ENCODE measurements at places on chromosomes 2 and 18.
A peak's percentile ranks its signal among the peaks of the same experiment; 100 is the strongest.

DNA sequence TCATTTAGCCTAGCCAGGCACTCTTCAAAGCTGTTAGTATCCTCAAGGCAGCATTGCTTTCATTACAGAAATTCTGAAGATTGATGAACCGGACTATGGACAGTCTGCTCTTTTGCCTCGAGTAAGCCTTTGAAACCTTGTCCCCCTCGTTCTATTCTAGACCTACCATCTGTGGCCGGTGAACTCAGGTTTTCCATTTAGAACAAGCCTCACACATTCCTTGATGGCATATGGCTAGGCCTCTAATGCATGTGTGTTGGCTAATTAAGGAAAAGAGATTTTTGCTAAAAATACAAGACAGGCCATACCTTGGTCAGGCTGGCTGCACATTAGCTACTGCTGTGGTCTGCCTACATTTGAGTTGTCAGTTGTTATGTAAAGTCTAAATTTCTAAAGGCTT is 111.8 kb downstream of the CERS6 start:
- no peak for DNase-seq
- no peak overlapping the region for H3K4me3 ChIP-seq
- H3K27ac ChIP-seq, result no peak overlapping the region
- H3K36me3 ChIP-seq, result no peaks in the 10 kb centered on the region

- no peak for DNase-seq
- H3K36me3 ChIP-seq, result no peaks in the 10 kb centered on the region
- peaks cover 5% of the 10 kb centered on the region for H3K4me1 ChIP-seq
- H3K27me3 ChIP-seq, result no peaks in the 10 kb centered on the region
- H3K27ac ChIP-seq, result no peak overlapping the region
Measured at GRCh38 chr2:180677930-180678624, 302.3 kb upstream of the UBE2E3 start.

GRCh38 chr2:2232167-2232566 is 98.9 kb downstream of the MYT1L start:
- no peak overlapping the region for H3K27ac ChIP-seq
- H3K4me1 ChIP-seq, result no peaks in the 10 kb centered on the region

DNA sequence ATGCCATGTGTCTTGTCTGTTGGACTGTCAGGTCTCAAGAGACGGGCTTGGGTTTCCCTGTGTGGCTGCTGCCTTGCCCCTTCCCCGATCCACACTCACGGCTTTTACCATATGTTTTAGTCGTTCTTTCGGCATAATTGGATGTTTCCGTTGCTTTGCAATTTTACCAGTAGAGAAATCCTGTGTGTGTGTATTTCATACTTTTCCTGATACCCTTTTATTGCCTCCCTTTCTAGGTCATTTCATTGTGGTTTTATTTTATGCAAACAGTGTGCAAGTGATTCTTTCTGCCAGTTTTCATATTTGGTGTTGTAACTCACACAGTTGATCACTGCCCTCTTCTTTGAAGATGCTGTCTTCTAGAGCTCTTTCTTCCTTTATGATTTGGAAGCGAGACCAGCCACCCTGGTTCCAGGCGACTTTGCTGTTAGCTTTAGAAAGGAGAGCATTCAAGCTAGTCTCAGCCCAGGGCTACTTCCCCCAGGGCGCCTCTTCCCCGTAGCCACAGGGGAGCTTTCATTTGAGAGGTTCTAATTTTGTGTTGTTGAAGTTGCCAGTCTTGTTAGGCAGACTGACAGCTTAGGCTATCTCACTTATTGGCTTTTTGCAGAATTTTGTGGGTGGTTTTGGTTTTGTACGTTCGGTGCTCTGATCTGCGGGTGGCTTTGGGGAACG is 17.0 kb downstream of the SH3BP4 start:
- no peak overlapping the region for H3K27ac ChIP-seq
- no peaks in the 10 kb centered on the region for H3K27me3 ChIP-seq
- no peak for DNase-seq
- peaks cover 3% of the 10 kb centered on the region for H3K4me1 ChIP-seq
- H3K4me3 ChIP-seq, result no peak overlapping the region

DNA sequence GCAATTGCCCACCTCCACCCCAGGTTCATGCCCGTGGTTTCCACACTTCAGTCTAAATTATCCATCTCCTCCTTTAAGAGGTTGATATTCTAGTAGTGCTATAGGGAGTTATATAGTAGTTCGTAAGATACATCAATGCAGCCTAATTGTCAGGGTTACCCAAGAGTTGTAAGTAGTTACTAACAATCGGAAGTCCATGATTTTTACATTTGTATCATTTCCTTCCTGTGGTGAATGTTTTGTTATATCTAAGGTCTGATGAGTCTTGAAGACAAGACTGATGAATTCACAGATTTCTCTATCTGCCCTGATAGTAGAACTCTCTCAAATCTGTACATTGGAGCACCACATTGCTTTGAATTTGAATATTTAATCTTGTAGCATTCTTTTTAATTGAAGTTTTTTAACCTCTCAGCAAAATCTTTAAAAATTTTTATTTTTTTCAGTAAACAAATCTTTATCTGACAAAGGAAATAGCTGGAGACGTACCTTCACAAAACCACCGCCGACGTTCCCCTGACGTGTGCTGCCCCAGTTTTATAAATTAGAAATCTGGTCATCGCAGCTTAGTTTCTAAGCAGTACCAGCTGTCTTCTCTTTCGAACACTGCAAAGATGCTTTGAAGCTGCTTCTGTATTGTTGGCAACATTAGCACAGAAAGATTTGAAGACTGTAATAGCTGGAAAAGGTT is 264.5 kb downstream of the SOCS6 start:
- H3K27ac ChIP-seq, result no peak overlapping the region
- H3K4me1 ChIP-seq, result no peaks in the 10 kb centered on the region
- no peaks in the 10 kb centered on the region for H3K27me3 ChIP-seq
- no peak for DNase-seq
- H3K4me3 ChIP-seq, result no peak overlapping the region

DNA sequence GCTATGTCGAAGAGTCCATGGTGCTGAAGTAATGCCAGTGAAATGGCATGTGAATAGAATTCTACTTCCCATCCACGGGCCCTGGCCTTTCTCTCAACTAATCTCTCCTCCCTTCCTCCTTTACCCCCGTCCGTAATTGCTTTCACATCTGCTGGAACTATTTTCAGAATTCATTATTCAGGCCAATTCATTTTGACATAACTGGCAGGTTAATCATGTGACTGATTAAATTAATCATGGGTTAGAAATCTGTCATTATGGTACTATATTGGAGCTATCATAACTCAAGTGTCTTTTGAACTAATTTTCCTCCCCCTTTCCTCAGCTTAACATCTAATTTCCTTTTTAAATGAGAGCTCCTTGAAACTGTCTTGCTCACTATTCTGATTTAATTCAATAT is 66.9 kb downstream of the ZDBF2 start:
- no peaks in the 10 kb centered on the region for H3K36me3 ChIP-seq
- H3K4me3 ChIP-seq, result no peak overlapping the region
- DNase-seq, result no peak
- H3K4me1 ChIP-seq, result no peaks in the 10 kb centered on the region
- H3K27ac ChIP-seq, result no peak overlapping the region
- no peaks in the 10 kb centered on the region for H3K27me3 ChIP-seq

GRCh38 chr2:60528281-60529020 is 25.0 kb downstream of the BCL11A start:
- no peak overlapping the region for H3K27ac ChIP-seq
- H3K36me3 ChIP-seq, result no peaks in the 10 kb centered on the region
- no peak for DNase-seq
- H3K4me3 ChIP-seq, result no peak overlapping the region
- H3K4me1 ChIP-seq, result peaks cover 15% of the 10 kb centered on the region
- no peaks in the 10 kb centered on the region for H3K27me3 ChIP-seq

DNA sequence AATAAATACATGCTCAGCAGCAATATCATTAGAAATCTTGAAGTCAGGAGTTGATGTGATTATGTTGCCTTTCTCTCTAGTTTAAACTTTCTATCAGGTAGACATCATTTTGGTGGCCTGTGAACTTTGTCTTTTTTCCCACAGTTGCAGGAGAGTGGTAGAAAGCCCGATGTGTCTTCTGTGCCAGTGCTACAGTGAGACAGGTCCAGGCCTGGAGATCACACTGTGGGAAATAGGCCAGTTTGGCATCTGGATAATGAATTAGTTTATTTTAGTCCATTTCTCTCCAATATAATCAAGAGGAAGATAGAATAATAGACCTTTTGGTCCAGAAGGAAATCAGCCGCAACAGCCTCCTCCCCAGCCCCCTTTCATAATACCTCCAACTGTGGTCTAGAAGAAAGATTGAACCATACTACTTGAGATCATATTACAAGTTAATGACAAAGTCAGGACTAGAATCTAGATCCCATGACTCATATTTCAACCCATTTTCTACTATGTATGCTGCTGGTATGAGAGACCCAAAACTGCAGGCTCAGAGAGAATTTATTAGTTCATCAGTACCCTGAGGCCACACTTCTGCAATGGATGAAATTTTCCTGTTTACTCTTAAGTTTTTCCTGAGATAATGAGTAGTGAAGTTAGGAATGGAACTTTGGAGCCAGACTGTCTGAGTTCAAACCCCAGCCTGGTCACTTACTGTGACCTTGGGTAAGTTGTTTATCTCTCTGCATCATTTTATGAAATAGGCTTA is 20.6 kb downstream of the KCMF1 start:
- no peaks in the 10 kb centered on the region for H3K36me3 ChIP-seq
- H3K27me3 ChIP-seq, result no peaks in the 10 kb centered on the region
- H3K27ac ChIP-seq, result no peak overlapping the region
- no peak for DNase-seq

- H3K27me3 ChIP-seq, result no peaks in the 10 kb centered on the region
- DNase-seq, result no peak
- H3K27ac ChIP-seq, result no peak overlapping the region
- peaks cover 60% of the 10 kb centered on the region for H3K4me1 ChIP-seq
- H3K36me3 ChIP-seq, result no peaks in the 10 kb centered on the region
- H3K4me3 ChIP-seq, result no peak overlapping the region
Measured at GRCh38 chr2:98705333-98705617, 25.7 kb downstream of the MGAT4A start.

DNA sequence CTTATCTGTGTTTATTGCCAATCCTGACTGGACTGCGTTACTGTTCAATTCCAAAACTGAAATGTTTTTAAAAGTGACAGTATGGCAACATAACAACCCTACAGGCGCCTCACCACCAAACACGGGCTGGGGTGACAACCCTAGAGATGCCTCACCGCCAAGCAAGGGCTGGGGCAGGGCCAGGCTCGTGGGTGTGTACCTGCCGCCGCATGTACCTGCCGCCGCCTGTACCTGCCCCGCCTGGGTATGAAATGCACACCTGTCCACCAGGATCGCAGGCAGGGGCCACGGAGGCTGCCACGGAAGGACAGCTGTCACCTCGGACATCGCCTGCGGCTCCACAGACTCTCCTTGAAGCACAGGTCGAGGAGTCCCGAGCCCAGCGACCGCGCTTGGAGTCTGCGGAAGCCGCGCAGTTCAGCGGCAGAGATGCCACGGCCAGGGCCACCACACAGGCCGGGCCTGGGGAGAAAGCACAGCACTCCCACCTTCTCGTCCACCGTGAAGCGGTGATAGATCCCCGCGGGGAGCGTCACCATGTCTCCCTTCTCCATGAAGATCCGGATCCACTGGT is 18.9 kb downstream of the ADI1 start:
- no peak overlapping the region for H3K4me3 ChIP-seq
- no peaks in the 10 kb centered on the region for H3K27me3 ChIP-seq
- no peak for DNase-seq
- no peak overlapping the region for H3K27ac ChIP-seq
- H3K4me1 ChIP-seq, result peaks cover 5% of the 10 kb centered on the region
- H3K36me3 ChIP-seq, result peaks cover 70% of the 10 kb centered on the region

GRCh38 chr2:219059725-219060682 is 717 bp downstream of the IHH start:
- DNase-seq, result no peak
- H3K4me3 ChIP-seq, result peak overlapping the region; percentile 53
- no peaks in the 10 kb centered on the region for H3K36me3 ChIP-seq
- no peaks in the 10 kb centered on the region for H3K27me3 ChIP-seq
- H3K27ac ChIP-seq, result peak overlapping the region; percentile 75
- peaks cover 40% of the 10 kb centered on the region for H3K4me1 ChIP-seq

DNA sequence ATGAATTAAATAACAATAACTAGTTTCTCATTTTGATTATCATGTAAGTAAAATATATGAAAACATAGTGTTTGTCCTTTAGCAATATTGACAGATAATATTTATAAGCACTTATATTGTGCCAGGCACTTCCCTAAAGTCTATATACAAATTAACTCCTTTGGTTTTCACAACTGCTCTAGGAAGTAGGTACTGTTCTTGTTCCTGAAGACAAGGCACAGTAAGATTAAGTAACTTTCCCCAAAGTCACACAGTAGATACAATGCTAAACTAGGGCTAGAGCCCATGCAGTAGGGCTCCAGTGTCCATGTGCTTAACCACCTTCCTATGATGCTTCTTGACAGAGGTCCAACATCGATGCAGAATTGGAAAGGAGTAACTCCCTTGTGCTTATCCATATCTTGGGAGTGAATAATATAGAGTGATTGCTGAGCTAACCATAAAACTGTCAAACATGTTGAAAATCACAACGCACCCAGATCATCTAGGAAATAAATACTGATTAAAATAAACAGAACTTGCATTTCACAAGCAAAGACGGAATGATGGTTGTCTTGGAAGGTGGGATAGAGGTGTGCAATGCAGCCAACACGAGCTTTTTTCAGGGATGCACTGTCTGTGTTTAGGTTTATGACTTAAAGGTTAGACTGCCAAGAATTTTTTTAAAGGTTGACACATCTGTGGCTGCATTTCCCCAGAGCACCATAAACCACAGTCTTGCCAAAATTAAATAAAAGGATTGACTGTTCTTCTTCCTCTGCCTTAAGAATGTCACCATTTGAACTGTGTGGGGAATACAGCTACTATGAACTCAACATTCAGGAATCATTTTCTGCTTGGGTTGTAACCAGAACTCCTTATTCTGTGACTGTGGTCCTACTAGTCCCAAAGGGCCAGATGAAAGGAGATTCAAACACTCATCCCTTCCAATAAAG is 80.8 kb downstream of the ANKRD44 start:
- H3K27me3 ChIP-seq, result no peaks in the 10 kb centered on the region
- no peak for DNase-seq
- no peak overlapping the region for H3K4me3 ChIP-seq
- no peaks in the 10 kb centered on the region for H3K4me1 ChIP-seq

DNA sequence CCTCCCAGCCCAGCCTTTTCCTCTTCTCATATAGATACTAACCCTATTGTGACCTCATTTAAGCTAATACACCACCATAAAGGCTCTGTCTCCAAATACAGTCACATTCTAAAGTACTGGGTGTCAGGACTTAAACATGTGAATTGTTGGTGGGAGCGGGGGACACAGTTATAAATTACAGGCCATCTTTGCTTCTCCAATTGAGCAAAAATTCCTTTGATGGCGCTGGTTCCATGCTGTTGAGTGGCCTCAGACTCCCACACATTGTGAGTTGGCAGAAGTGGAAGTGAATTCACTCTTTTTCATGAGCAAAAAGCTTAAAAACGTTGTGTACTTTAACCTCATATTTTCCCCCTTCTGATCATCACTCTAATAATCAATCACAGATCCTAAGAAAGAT is 46.0 kb downstream of the GBX2 start:
- H3K4me1 ChIP-seq, result no peaks in the 10 kb centered on the region
- DNase-seq, result no peak
- H3K36me3 ChIP-seq, result peaks cover 6% of the 10 kb centered on the region
- H3K27me3 ChIP-seq, result no peaks in the 10 kb centered on the region
- no peak overlapping the region for H3K27ac ChIP-seq

GRCh38 chr2:175535631-175536030 is 354.1 kb upstream of the ATP5MC3 start:
- no peaks in the 10 kb centered on the region for H3K36me3 ChIP-seq
- H3K4me1 ChIP-seq, result no peaks in the 10 kb centered on the region
- H3K27me3 ChIP-seq, result no peaks in the 10 kb centered on the region
- no peak overlapping the region for H3K27ac ChIP-seq
- no peak for DNase-seq
- no peak overlapping the region for H3K4me3 ChIP-seq
